A172 (cell line): ENCODE measurements at places on chromosomes 2 and 18. TPM values are rescaled to one million over a fixed set of nuclear protein-coding genes. Genes with fewer than 3 reads are reported as not detected.

The GRB14 gene
- total RNA-seq = 0.10 and 0.17 TPM in 2 replicates

The TNFAIP6 gene
- total RNA-seq = 0.21 and 2.0 TPM in 2 replicates

The MC5R gene
- 6.7 and 7.5 TPM in 2 replicates for total RNA-seq

The MERTK gene
- 0.10 and 0.62 TPM in 2 replicates for total RNA-seq

The SP5 gene
- total RNA-seq = 0.28 and 2.1 TPM in 2 replicates

The CD207 gene
- 0.14 TPM in 1 of 2 replicates, not detected in the other for total RNA-seq

The RND3 gene
- total RNA-seq = 155 and 205 TPM in 2 replicates

The CROCC2 gene
- 0.02 TPM in 1 of 2 replicates, not detected in the other for total RNA-seq

The ALK gene
- 0.07 and 0.26 TPM in 2 replicates for total RNA-seq

- DNase-seq = peak; percentile 60
These were observed 18.6 kb downstream of the THADA start for GRCh38 chr2:43576981-43577892.

- DNase-seq = no peak
These were observed 223.3 kb downstream of the LPIN1 start for GRCh38 chr2:11969774-11970173.

- DNase-seq = peak; percentile 46
These were observed 50.5 kb upstream of the MAP4K3 start for GRCh38 chr2:39487398-39488250.

DNA sequence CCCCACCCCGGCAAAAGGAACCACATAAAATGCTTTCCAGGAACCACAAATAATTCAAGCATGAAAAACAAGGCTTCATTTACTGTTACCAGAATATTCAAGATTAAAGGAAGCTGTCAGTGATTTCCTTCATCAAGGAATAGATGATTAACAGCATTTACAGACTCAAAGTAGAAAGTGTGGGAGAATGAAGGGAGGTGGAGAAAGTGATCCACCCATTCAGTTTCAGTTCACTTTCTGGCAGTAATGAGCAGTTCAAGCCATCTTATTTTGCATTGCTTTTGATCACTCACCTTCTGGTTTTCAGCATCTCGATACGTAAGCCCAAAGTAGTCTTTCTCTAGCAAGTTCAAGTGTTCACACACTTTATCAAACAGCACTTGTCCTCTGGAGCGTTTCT, 99.0 kb downstream of the EPB41L3 start:
- DNase-seq = no peak

- DNase-seq = no peak
These were observed at the start of gene PLEK for GRCh38 chr2:68365087-68365486. Gene PLEK (plus strand): TSS chr2:68365282. CDS start chr2:68365352, 70 bp downstream.

- no peak for DNase-seq
These were observed 73.1 kb upstream of the RBMS1 start for GRCh38 chr2:160566717-160567116.

GRCh38 chr18:11215216-11215615, 65.8 kb upstream of the PIEZO2 start:
- no peak for DNase-seq

DNA sequence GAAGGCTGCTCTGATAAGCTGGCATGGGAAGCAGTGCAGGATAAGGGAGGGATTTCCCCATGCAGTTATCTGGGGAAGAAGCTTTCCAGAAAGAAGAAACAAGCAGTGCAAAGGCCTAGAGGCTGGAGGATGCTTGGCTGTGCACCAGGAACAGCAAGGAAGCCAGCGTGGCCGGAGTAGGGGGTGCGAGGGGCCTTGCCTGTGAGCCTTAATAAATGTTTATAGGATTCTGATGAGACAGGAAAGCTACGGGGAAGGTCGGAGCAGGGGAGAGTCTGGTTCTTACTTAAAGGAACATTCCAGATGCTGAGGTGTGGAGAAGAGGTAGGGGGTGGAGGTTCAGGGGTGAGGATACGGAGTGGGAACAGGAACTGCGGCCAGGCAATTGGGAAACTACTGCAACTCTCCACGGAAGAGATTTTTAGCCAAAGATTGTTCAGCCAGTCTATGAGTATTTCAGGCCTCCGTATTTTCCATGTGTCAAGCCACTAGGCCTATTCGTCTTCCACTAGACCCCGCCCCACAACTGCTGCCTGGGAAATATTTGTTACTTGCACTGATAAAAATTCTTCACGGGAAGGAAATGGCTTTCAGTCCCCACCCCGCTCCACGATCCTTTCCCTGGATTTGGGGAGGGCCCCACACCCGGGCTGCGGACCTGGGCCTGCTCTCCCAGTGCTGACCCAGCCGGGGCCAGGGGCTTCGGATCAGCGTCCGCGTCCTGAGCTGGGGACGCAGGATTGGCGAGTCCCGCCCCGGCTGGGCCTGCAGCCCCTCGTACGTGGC, 516 bp downstream of the EIF2AK2 start:
- DNase-seq = peak; percentile 52

- DNase-seq = no peak
These were observed 18.8 kb upstream of the TMX3 start for GRCh38 chr18:68733707-68734106.

GRCh38 chr2:127891811-127892210, 6.1 kb upstream of the AMMECR1L start:
- no peak for DNase-seq

- DNase-seq = no peak
These were observed 340.5 kb upstream of the SLC39A10 start for GRCh38 chr2:195316486-195316885.

GRCh38 chr2:41521211-41521610, 526.6 kb upstream of the PKDCC start:
- no peak for DNase-seq

DNA sequence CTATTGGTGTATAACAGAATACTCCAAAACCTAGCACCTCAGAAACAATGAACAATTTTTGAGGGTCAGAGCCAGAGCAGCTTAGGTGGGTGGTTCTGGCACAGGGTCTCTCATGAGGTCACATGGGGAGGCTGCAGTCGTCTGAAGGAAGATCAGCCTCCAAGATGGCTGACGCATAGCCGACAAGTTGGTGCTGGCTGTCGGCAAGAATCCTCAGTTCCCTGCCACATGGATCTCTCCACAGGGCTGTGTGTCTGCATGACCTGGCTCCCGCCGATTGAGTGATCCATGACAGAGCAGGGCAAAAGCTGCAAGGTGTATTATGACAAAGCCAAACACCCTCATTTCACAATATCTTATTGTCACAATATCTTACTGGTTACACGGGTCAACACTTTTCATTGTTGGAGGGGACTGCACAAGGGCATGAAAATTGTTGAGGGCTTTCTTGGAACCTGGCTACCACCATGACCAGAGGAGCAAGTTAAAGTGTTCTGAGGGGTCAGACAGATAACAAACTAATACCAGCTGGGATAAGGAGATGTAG, 4.2 kb downstream of the MYL12B start:
- DNase-seq = no peak
